ENCODE measurements at places on chromosomes 16 and 17.
A peak's percentile ranks its signal among the peaks of the same experiment; 100 is the strongest.

DNA sequence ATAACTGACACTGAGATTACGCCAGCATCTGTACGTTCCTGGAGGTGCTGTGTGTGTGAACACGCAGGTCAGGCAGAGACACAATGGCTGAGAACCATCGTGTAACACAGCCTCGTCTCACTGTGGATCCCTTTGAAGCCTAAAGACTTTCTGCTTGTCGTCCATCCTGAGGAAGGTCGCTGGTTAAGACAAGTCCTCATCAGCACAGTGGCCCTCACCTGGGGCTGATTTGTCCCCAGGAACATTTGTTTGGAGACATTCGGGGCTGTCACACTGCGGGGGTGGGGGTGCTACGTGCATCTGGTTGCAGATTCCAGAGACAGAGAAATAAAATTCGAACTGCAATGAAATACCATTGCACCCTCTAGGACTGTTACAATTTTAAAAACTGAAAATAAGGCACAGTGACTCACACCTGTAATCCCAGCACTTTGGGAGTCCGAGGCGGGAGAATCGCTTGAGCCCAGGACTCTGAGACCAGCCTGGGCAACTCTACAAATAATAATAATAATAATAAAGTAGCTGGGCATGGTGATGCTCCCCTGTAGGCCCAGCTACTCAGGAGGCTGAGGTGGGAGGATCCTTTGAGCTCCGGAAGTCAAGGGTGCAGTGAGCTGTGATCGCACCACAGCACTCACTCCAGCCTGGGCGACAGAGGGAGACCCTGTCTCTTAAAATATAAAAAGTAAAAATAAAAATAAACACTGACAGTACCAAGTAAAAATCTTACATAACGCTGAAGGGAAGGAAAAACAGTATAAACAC is 112.0 kb upstream of the METRNL start:
- H3K4me3 ChIP-seq, result no peak overlapping the region
- no peaks in the 10 kb centered on the region for H3K36me3 ChIP-seq
- no peaks in the 10 kb centered on the region for H3K27me3 ChIP-seq
- peak; percentile 16 for DNase-seq
- no peaks in the 10 kb centered on the region for H3K4me1 ChIP-seq
- no peak overlapping the region for H3K27ac ChIP-seq

- H3K27me3 ChIP-seq, result no peaks in the 10 kb centered on the region
- no peak for DNase-seq
These were observed 461.3 kb downstream of the PMP22 start for GRCh38 chr17:14803826-14804225.

DNA sequence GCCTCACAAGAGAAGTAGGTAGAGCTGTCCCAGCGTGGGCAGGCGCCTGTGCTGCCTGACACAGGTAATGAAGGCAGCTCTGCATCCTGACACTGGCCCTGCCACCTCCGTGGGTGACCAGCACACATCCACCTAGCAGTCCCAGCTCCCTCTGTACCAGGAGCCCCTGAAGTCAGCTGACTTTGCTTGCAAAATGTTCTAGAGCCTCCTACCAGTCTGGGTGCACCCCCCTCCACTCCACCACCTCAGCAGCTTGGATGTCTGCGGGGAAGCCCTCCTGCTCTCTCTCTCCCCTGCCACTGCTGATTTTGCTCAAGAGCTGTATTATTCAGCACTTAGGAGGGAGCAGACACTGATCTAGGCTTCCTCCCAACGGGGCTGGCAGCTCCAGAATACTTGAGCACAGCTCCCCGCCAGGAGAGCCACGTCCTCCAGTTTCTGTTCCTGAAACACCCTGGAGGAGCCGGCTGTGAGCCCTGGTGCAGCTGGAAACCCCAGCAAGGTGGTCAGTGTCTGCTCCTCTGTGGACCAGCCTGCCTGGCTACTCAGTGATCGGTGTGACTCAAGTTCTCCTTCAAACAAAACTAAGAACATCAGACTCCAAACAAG is 1.0 kb downstream of the RNF166 start:
- H3K4me3 ChIP-seq, result peak overlapping the region; percentile 93
- peak overlapping the region; percentile 91 for H3K27ac ChIP-seq
- no peaks in the 10 kb centered on the region for H3K36me3 ChIP-seq
- H3K27me3 ChIP-seq, result no peaks in the 10 kb centered on the region
- DNase-seq, result peak; percentile 50

- peaks cover 23% of the 10 kb centered on the region for H3K4me1 ChIP-seq
- peak overlapping the region; percentile 18 for H3K27ac ChIP-seq
- no peak overlapping the region for H3K4me3 ChIP-seq
- no peaks in the 10 kb centered on the region for H3K36me3 ChIP-seq
- H3K27me3 ChIP-seq, result no peaks in the 10 kb centered on the region
- peak; percentile 46 for DNase-seq
These were observed 5.6 kb upstream of the NOTUM start for GRCh38 chr17:81966343-81967243.

GRCh38 chr17:44086364-44087311 is 16.1 kb downstream of the G6PC3 start:
- no peak for DNase-seq
- peaks cover 6% of the 10 kb centered on the region for H3K4me1 ChIP-seq
- H3K36me3 ChIP-seq, result no peaks in the 10 kb centered on the region
- no peaks in the 10 kb centered on the region for H3K27me3 ChIP-seq
- H3K4me3 ChIP-seq, result no peak overlapping the region

GRCh38 chr16:30766933-30767284 is 4.8 kb downstream of the RNF40 start:
- no peak overlapping the region for H3K27ac ChIP-seq
- no peak for DNase-seq
- H3K4me1 ChIP-seq, result peaks cover 16% of the 10 kb centered on the region
- no peaks in the 10 kb centered on the region for H3K27me3 ChIP-seq
- no peaks in the 10 kb centered on the region for H3K36me3 ChIP-seq

DNA sequence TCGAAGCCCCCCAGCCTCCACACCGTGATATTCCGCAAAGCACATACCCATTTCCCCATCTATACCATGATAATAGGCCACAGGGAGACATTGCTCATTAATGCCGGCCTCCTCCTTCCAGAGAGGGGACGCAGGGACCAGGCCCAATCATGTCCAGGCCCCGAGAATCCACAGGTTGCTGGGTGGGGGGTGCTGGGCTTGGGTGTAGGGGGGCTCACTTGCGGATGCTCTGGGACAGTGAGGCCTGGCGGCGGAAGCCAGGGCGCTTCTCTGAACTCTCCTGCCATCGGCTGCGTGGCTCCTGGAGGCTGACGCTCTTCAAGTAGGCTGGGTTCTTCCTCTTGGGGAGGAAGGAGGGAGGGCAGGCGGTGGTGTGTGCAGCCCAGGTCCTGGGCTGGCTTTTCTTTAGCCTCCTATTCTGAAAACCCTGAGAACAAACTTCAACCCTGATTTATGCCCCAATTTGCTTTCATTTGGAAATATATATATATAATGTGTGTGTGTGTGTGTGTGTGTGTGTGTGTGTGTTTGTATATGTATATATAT is 12.2 kb downstream of the AANAT start:
- H3K4me3 ChIP-seq, result no peak overlapping the region
- no peaks in the 10 kb centered on the region for H3K36me3 ChIP-seq
- peak; percentile 50 for DNase-seq
- H3K4me1 ChIP-seq, result peaks cover 4% of the 10 kb centered on the region

GRCh38 chr16:19223235-19224170 is 55.5 kb downstream of the SYT17 start:
- no peaks in the 10 kb centered on the region for H3K36me3 ChIP-seq
- no peaks in the 10 kb centered on the region for H3K27me3 ChIP-seq
- no peaks in the 10 kb centered on the region for H3K4me1 ChIP-seq
- H3K4me3 ChIP-seq, result no peak overlapping the region

- no peak overlapping the region for H3K4me3 ChIP-seq
- DNase-seq, result peak; percentile 61
- no peak overlapping the region for H3K27ac ChIP-seq
- H3K4me1 ChIP-seq, result no peaks in the 10 kb centered on the region
These were observed 10.8 kb upstream of the SLC46A1 start for GRCh38 chr17:28416703-28417311.

DNA sequence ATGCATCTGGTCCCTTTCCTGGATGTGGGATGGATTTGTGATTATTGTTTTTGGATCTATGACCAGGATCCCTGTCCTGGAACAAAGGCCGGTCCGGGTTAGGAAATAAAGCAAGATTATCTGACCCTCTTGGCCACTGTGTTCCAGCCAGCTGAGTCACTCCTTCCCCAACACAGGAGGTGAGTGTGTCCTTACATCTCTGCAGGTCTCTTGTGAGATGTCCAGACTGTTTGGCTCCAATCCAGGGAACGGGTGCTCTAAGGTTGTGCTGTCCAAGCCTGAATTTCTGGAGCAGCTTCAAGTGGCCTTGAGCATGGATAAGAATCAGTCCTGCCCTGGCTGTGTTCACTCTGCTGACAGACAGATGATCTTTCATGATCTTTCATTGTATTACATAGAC is 136.5 kb upstream of the CCL2 start:
- DNase-seq, result no peak
- no peak overlapping the region for H3K4me3 ChIP-seq
- H3K4me1 ChIP-seq, result no peaks in the 10 kb centered on the region
- H3K27ac ChIP-seq, result no peak overlapping the region
- H3K27me3 ChIP-seq, result no peaks in the 10 kb centered on the region

DNA sequence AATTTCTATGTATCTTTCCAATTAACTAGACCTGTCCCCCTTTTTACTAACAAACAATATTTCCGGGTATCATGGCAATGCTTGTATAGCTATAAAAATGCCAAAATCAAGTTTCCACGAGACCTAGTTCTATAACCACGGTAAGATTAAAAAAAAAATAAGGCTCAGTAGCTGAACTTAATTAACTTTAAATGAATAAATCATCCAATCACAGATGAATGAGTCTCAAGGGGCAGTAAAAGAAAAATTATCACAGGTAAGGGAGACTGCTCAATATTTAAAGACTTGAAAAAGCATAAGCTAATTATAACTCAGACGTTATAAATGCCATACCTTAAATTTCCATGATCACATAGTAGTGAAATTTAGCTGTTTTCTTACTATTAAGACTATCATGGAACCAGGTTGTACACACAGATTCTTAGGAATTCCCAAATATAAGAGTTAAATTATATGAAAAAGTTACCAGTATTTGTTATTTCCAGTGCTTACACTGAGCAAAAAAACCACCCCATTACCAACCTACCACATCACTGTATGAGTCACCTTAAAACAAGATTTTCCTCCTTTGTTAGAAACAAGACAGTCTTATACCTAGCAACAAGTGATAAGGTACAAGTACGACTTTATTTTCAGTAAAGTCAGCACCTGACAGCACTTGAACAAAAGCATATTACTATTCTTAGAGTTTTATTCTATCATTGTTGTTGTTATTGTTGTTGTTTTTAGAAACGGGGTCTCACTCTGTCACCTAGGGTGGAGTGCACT is 20.6 kb downstream of the SSH2 start:
- H3K27ac ChIP-seq, result no peak overlapping the region
- DNase-seq, result no peak
- no peaks in the 10 kb centered on the region for H3K27me3 ChIP-seq
- no peak overlapping the region for H3K4me3 ChIP-seq
- no peaks in the 10 kb centered on the region for H3K4me1 ChIP-seq

GRCh38 chr17:59342681-59343131 is 11.3 kb downstream of the YPEL2 start:
- H3K4me3 ChIP-seq, result no peak overlapping the region
- DNase-seq, result no peak
- peaks cover 37% of the 10 kb centered on the region for H3K4me1 ChIP-seq
- H3K27ac ChIP-seq, result no peak overlapping the region
- H3K27me3 ChIP-seq, result no peaks in the 10 kb centered on the region
- no peaks in the 10 kb centered on the region for H3K36me3 ChIP-seq

DNA sequence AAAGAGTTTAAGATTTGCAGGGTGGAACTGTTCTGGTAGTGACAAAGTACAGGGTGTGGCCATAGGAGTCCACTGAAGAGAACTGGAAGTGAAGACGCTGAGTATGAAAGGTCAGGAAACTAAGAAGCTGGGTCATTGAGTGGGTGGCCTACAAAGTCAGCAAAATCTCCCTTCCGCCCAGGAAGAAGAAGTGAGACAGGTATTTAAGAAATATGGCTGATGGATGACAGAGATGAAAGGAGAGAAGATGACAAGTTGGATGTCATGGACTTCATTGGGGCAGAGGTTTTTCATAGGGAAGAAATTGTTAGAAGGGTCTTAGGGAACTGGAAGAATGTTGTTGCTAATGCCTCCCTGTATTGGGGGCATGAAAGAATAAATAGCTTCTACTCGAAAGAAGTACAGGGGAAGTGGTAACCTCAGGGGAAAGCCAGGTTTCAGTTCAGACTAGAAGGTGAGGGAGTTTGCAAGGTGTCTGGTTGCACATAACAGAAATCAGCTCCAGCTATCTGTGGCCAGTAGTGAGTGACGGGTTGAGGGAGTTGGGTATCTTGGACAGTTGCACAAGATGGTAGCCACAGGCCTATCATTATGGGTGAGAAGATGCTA is 33.6 kb upstream of the MED13 start:
- H3K27ac ChIP-seq, result peak overlapping the region; percentile 39
- H3K4me1 ChIP-seq, result no peaks in the 10 kb centered on the region
- no peaks in the 10 kb centered on the region for H3K27me3 ChIP-seq

- H3K4me3 ChIP-seq, result no peak overlapping the region
- no peaks in the 10 kb centered on the region for H3K27me3 ChIP-seq
- no peaks in the 10 kb centered on the region for H3K4me1 ChIP-seq
- no peaks in the 10 kb centered on the region for H3K36me3 ChIP-seq
These were observed 147.7 kb downstream of the BCAS3 start for GRCh38 chr17:60825351-60825750.

DNA sequence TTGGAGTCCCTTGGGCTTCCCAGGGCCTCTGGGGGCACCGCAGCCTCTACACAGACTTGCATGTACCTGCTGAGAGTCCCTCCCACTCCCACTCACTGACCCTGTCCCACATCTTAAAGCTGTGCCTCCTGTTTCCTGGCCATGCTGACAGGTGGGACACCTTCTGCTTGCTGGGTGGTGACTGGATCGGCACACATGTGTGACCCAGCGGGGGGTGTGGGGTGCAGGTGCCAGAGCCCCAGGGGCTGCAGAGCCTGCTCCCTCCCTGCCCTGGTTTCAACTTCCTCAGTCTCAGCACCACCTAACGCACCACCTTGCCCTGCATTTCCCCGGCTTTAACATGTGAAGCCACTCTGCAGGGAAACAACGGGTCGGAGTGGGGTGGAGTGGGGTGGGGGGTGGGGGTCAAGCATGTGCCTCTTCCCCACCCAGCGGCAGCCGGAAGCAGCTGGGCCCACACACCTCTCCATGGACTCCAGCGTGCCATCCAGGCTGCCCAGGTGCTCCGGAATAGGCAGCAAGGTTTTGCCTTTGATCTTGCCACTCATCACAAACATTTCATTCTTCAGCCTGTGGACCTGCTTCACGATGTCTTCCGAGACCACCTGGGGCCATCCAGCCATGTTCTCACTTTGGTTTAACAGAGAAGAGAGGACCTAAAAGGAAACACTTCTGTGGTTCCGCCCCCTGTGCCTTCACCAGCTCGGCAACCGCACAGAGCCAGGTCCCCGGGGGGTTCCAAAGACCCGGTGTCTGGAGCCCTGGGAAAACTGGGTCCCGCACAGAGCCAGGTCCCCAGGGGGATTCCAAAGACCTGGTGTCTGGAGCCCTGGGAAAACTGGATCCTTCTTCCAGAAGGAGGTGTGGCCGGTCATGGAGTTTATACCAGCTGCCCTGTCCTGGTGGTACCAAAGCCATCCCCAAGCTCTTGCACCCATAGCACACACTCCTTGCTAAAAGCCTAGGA is 4.7 kb downstream of the DNAH17 start:
- H3K36me3 ChIP-seq, result no peaks in the 10 kb centered on the region
- H3K27me3 ChIP-seq, result no peaks in the 10 kb centered on the region
- no peak overlapping the region for H3K27ac ChIP-seq
